ENCODE measurements at places on chromosomes 16 and 17.

GRCh38 chr17:16283705-16284104 lies 66.7 kb downstream of the PIGL start:
- no peak for DNase-seq

GRCh38 chr16:80989801-80990200 lies 16.9 kb downstream of the CMC2 start:
- DNase-seq = no peak

DNA sequence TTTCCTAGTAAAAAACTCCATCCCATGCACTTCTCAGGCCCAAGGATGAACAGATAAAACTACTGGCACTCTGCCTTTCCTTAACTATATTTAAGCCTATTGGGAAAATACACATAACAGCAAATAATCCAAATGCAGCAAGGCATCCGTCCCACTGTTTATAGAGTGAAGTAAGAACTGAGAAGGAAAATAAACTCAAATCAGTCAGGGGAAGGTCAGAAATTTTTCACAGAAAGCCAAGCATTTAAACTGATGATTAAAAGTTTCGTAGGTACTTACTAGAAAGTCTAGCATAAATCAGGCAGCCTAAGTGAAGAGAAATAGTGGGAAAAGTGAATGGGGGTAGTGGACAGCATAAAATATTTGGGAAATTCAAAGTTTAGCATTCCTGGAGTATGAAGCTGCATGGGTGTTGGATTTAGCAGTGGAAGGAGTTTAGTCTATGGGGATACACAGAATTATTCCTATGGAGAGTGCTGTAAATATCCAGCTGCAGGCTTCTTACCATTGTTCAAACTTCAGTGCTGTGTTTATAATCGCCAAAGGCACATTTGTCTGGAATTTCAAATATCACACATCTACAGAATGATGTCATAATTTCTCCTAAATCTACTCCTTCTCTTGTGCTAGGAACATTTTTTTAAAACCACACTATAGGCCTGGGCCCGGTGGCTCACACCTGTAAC lies 1131.0 kb upstream of the GOT2 start:
- DNase-seq = no peak

DNA sequence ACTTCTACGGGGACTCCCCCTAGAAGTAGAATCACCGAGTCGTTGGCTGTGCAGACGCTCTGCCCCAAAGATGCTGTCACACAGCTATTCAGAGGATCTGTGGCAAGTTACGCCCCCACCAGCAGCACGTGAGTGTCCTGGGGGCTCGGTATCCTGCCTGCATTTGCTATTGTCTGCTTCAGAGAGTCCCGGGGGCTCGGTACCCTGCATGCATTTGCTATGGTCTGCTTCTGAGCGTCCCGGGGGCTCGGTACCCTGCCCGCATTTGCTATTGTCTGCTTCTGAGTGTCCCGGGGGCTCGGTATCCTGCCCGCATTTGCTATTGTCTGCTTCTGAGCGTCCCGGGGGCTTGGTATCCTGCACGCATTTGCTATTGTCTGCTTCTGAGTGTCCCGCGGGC lies 23.8 kb upstream of the ZNF469 start:
- DNase-seq = no peak

- DNase-seq = no peak
Measured at GRCh38 chr17:57533684-57534305, 211.3 kb downstream of the CCDC182 start.

DNA sequence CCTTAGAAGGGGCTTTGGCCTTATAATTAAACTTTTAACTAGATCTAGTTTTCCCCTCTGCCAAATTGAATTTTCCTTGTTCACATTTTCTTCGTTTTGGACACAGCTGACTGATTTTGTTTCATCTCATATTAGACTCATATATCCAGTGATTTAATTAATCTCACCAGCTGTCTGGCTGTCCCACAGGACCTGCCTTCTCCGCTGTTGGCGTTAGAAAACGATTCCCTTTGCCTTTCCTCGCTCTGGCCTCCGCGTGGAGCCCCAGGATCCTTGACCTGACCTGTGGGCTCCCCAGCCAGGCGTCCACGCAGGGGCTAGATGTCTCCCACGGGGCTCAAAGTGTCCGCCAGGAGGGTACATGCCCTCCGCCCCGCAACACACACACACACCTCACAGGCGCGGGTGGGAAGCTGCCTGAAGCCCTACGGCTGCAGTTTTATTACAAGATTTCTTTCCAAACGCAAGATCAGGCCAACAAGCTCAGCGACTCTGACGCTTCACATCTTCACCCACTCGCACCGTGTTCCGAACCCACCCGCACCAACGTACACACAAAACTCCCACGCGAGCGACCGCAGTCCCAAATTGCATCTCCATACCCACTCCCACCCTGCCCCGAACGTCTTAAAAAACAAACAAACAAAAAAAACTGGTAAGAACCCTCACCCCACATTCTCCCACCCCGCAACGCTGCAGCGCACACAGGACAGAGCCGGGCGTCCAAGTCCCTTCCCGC lies 1.1 kb downstream of the RPRML start:
- DNase-seq = no peak

DNA sequence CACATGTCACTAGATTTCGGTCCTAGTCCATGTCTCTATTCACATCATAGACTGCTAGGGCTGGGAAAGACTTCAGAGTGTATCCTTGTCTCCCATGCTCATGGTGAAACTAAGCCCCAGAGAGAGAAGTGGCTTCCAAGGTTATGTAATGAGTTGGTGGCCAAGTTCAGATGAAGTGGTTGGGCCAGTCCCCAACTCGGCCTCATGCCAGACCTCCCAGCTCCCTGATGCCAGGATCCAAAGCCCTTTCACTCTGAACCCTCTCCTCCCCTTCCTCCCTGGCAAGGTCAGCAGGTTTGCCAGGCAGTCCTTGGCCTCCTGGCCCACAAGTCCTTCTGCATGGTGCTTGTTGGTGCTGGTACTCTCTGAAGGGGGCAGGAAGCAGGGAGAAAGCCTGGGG lies 189.7 kb downstream of the AXIN2 start:
- DNase-seq = no peak

DNA sequence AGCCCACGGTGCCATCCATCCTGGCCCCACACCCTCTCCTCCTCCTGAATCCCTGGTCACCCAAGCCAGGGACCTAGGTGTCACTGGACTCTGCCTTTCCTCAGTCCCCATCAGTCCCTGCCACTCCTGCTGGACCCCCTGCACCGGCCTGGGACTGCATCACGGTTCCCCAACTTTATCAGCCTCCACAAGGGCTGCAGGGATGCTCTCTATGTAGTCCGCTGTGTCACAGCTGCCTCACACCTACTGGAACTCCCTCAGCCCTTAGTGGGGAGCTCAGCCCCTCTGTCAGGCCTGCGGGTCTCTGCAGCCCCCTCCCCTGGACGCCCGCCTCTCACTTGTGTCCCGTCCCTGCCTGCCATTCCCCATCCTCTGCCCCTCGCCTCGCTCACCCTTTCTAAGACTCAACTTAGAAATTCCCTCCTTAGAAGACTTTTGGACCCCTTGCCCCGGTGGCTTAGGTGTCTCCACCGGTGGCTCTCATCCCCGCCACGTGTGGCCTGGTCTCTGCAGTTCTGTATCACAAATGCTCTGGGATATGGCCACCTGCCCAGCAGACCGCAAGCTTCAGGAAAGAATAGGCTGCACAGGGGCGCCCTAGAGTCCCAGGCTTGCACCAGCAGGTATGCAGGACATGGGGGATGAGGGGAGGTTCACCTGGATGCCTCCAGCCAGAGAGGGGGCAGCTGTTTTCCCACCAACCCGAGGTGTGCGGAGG lies 62.9 kb downstream of the PRMT7 start:
- no peak for DNase-seq

GRCh38 chr17:27559506-27560481 lies 71.2 kb upstream of the LGALS9 start:
- no peak for DNase-seq

DNA sequence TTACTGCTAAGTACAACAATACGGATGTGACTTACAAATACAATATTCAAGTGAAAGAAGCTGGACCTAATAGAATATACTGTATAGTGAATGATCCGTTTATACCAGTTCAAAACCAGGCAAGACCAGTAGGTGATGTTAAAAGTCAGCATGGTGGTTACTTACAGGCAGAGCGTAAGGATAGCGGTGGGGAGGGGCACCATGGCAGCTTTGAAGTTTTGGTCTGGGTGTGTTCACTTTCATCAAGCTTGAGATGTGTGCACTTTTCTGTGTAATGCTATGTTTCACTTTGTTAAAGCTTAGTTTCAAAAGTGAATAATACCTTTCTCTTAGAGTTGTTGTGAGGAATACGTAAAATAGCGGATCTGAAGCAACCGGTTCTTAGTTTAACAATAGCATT lies 16.5 kb upstream of the SLC35G3 start:
- no peak for DNase-seq

DNA sequence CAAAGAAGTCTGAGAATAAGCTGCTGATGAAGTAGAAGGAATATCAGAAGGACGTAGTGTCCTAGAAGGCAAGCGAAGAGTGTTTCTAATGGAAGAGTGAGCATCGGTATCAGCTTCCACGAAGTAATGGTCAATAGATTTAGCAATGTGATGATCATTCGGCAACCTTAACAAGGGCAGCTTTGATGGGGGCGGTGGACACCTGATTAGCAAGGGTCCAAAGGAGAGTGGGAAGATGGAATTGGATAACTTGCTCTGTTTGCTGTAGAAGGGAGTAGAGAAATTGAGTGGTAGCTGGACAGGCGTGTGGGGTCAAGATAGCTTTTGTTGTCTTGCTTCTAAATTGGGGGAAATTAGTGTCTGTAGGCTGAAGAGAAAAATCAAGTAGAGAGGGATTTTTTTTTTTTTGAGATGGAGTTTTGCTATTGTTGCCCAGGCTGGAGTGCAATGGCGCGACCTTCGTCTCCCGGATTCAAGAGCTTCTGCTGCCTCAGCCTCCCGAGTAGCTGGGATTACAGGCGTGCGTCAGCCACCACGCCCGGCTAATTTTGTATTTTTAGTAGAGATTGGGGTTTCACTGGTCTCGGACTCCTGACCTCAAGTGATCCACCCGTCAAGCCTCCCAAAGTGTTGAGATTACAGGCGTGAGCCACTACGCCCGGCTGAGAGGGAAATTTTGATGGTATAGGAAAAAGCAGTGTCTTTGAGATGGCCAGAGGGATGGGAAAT lies 13.9 kb upstream of the HES7 start:
- no peak for DNase-seq

DNA sequence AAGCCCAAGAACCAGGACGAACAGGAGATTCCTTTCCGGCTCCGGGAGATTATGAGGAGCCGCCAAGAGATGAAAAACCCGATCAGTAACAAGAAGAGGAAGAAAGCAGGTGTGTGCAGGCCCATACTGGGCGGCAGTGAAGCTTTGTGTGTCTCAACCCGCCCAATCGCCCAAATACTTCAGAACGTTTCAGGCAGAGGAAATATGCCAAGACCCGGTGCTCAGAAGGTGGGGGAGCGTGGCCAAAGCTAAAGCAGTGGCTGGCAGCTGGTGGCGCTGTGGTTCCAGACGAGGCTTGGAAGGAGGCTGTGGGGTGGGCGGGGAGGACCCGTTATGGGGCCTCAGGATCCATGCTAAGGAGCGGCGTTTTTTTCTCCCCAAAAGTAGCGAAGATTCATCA lies 1.2 kb downstream of the CCDC137 start:
- no peak for DNase-seq

GRCh38 chr17:2705263-2705662 lies 6.3 kb downstream of the CLUH start:
- no peak for DNase-seq

GRCh38 chr16:31270795-31271194 lies 11.0 kb downstream of the ITGAM start:
- DNase-seq = no peak

DNA sequence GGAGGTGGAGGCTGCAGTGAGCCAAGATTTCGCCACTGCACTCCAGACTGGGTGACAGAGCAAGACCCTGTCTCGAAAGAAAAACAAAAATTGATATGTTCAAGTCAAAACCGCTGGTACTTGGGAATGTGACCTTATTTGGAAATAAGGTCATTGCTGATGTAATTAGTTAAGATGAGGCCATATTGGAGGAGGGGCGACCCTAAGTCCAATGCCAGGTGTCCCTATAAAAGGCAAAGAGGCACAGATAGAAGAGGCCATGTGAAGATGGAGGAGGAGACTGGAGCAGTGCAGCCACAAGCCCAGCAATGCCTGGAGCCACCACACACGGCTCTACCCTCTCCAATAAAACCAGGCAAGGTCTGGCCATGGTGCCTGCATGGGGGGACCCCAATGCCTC lies 50.8 kb upstream of the JPH3 start:
- DNase-seq = no peak

- DNase-seq = no peak
Measured at GRCh38 chr16:4109250-4109736, 6.9 kb downstream of the ADCY9 start.

GRCh38 chr17:55576996-55577586 lies 65.8 kb upstream of the SMIM36 start:
- DNase-seq = no peak

GRCh38 chr16:22977294-22977697 lies 163.3 kb downstream of the HS3ST2 start:
- no peak for DNase-seq

DNA sequence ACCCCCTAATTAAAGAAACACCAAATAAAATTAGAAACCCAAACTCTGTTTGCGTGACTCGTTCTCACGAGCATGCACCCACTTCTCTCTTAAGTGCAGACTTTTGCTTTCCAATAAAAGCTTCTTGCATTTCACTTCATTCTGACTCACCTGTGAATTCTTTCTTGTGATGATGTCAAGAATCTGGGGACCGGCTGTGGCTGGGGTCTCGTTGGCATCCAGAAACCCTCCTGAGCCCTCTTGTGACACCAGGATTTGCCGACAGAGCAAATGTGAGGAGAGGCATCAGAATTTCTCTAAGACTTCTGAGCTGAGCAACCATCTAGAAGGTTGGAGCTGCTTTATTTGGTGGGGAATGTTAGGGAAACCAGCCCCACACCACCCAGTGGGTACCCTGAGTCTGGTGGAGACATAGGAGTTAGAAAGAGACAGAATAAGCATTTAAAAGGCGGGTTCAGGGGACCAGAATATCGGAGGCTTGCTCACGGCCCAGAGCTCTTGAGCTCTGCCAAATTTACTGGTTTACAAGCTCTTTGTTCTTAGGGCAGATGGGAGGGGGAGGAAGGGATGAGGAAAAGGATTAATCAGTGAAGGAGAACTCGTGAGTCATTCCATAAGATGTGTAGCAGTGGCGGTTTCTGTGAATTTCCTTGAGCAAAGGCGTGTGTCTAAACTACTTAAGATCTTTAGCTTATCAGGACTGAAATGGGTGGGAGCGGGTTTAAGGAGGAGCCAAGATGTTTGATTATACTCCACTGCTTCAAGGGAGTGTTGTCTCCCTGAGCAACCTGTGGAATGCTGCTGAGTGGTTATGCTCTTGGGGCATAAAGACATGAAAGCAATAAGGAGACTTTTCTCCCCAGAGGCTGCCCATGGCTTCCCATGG lies 24.2 kb upstream of the TMC5 start:
- no peak for DNase-seq

GRCh38 chr17:64947152-64947551 lies 27.9 kb upstream of the LRRC37A3 start:
- DNase-seq = no peak

DNA sequence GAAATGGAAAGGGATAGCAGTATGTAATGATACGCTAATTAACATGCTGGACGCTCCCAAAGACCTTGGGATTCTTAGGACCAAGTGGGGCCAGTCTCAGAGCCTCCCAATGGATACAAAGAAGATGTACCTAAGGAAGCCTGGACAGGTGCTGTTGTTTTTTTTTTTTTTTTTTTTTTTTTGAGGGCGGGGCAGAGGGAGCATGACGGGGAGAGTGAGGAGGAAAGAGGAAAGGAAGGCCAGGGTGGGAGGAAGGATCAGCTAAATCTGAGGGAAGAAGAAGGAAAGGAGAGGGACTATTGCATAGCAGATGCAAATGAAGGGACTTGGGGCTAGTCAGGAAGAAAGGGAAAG lies 2.5 kb downstream of the VAMP2 start:
- no peak for DNase-seq
